ENCODE measurements at places on chromosomes 4 and X. TPM values are rescaled to one million over a fixed set of nuclear protein-coding genes. Genes with fewer than 3 reads are reported as not detected.

- no peak overlapping the region for H3K27ac ChIP-seq
- H3K27me3 ChIP-seq, result no peaks in the 10 kb centered on the region
- H3K4me1 ChIP-seq, result no peaks in the 10 kb centered on the region
Measured at GRCh38 chr4:137467537-137467936, 64.8 kb downstream of the PCDH18 start.

GRCh38 chr4:108052558-108053120 lies 63.0 kb downstream of the HADH start:
- no peaks in the 10 kb centered on the region for H3K27me3 ChIP-seq
- H3K27ac ChIP-seq, result no peak overlapping the region
- DNase-seq, result no peak
- no peaks in the 10 kb centered on the region for H3K36me3 ChIP-seq
- H3K4me3 ChIP-seq, result no peak overlapping the region
- H3K4me1 ChIP-seq, result peaks cover 3% of the 10 kb centered on the region

DNA sequence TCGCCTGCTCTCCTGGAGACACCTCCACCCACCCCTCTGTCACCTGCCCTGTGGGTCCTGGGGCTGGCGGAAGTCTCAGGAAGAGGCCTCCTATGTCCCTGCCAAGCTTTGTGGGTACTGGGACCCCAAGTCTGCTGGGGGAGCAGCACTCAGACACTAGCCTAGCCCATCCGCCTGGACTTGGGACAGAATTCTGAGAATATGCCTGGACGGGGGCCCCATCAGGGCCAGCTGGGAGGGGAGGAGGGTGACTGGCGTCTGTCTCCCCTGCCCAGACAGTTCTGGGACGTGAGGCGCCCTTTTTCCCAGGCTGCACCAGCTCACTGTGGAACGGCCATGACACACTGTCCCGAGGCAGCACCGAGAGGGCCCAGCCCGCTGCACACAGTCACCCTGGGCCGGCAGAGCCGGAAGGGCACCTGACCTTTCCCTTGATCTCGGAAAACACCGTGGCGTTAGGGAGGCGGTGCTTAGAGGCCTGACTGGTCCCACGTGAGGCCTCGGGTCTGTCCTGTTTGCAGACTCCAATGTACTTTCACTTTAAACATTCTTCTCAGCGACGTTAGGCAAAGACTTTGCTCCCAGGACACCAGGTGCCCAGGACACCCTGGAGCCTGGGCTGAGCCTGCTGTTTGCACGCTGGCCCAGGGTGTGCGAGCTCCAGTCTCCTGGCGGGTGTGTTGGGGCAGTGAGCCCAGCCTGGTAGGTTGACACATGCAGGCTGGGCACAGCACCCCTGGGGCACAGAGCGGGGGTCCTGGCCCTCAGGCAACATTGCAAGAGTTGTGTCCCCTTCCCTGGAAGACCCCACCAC lies 700 bp downstream of the SLC26A1 start:
- H3K36me3 ChIP-seq, result no peaks in the 10 kb centered on the region
- H3K4me1 ChIP-seq, result peaks cover 4% of the 10 kb centered on the region
- no peak overlapping the region for H3K4me3 ChIP-seq
- no peak for DNase-seq

DNA sequence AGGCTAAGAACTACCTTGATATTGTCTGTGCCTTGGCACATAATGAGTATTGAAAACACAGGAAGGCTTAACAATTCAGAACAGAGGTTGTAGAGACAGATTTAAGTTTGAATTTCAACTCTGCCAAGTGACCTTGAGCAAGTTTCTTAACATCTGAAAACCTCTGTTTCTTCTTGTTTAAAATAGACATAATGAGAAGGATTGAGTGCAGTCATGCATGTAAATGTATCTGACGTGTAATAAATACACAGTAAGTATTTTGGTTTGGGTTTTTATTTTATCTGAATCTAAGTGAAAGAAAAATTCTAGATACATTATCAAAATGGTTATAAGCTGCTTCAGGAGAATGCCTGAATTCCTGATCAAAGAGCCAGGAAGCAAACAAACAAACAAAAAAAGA lies 111.9 kb downstream of the ANXA5 start:
- H3K4me1 ChIP-seq, result no peaks in the 10 kb centered on the region
- H3K27ac ChIP-seq, result no peak overlapping the region
- no peak overlapping the region for H3K4me3 ChIP-seq

GRCh38 chr4:159398236-159398638 lies 295.4 kb downstream of the RAPGEF2 start:
- no peak for DNase-seq
- no peaks in the 10 kb centered on the region for H3K27me3 ChIP-seq
- no peak overlapping the region for H3K4me3 ChIP-seq
- peaks cover 29% of the 10 kb centered on the region for H3K4me1 ChIP-seq

GRCh38 chrX:38986586-38986985 lies 185.3 kb downstream of the MID1IP1 start:
- no peak overlapping the region for H3K4me3 ChIP-seq
- H3K4me1 ChIP-seq, result no peaks in the 10 kb centered on the region
- H3K27me3 ChIP-seq, result no peaks in the 10 kb centered on the region
- no peak for DNase-seq
- H3K27ac ChIP-seq, result no peak overlapping the region

DNA sequence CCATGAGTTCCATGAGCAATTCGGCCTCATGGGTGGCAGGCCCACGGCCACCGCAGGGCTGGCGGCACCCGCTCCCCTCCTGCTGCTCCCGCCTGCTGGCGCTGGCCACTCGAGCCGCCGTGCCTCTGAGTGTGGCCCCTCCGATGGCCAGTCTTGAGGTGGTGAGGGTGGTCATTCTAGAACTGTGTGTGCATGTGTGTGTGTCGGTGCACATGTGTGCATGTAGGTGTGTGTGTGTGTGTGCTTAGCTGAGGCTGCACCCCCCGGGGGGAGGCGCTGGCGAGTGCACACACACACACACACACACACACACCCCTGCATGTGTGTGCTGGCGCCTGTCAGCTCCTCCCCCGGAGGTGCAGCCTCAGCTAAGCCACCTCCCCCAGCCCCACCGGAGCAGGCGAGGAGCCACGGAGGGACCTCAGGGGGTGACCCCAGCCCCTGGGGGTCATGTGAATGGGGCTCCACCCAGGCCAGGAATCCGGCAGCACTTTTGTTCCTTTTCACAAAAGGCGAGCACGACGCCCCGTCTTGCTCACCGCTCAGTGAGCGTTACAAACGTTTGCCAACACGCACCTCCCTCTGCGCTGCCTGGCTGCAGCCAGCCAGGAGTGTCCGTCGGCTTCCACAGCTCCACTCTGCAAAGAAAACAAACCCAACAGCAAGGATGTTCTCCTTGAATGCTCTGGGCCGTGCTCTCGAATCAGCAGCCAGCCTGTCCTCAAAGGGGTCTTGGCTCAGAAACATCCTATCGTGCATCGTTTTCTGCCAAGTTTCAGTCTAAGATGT lies 29.9 kb downstream of the FGFRL1 start:
- peaks cover 12% of the 10 kb centered on the region for H3K4me1 ChIP-seq
- no peak for DNase-seq
- H3K36me3 ChIP-seq, result no peaks in the 10 kb centered on the region
- peaks cover 37% of the 10 kb centered on the region for H3K27me3 ChIP-seq
- no peak overlapping the region for H3K27ac ChIP-seq
- H3K4me3 ChIP-seq, result no peak overlapping the region

- peaks cover 6% of the 10 kb centered on the region for H3K4me1 ChIP-seq
- DNase-seq, result no peak
- H3K4me3 ChIP-seq, result no peak overlapping the region
- no peak overlapping the region for H3K27ac ChIP-seq
- H3K27me3 ChIP-seq, result no peaks in the 10 kb centered on the region
Measured at GRCh38 chrX:11764602-11765067, 6.6 kb downstream of the MSL3 start.

GRCh38 chr4:165059386-165059785 lies 5.7 kb downstream of the TRIM75 start:
- no peaks in the 10 kb centered on the region for H3K27me3 ChIP-seq
- no peaks in the 10 kb centered on the region for H3K36me3 ChIP-seq
- no peak for DNase-seq
- no peak overlapping the region for H3K27ac ChIP-seq

DNA sequence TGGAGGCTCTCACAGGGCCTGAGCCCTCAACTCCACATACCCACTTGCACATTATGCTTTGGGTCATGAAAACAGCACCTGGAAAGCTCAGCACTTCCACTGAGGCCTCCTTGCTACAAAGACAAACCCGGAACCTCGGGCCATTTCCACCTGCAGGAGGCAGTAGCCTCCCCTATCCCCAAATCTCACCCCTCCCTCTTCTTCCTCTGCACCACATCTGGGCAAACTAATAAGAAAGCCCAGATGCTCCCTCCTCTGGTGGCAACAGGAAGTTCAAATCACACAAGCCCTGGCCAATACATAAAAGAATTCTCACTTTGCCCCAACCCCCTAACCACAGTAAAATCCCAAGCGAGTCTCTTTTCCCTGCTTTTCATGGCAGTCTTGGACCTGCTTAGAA lies 136.4 kb downstream of the MAPK10 start:
- no peaks in the 10 kb centered on the region for H3K4me1 ChIP-seq
- H3K36me3 ChIP-seq, result no peaks in the 10 kb centered on the region
- DNase-seq, result no peak
- no peaks in the 10 kb centered on the region for H3K27me3 ChIP-seq

GRCh38 chr4:77821775-77822174 lies 2.6 kb upstream of the CNOT6L start:
- peak overlapping the region; percentile 98 for H3K27ac ChIP-seq
- no peak overlapping the region for H3K4me3 ChIP-seq
- H3K27me3 ChIP-seq, result no peaks in the 10 kb centered on the region
- H3K36me3 ChIP-seq, result no peaks in the 10 kb centered on the region
- H3K4me1 ChIP-seq, result peaks cover 26% of the 10 kb centered on the region
- DNase-seq, result no peak

DNA sequence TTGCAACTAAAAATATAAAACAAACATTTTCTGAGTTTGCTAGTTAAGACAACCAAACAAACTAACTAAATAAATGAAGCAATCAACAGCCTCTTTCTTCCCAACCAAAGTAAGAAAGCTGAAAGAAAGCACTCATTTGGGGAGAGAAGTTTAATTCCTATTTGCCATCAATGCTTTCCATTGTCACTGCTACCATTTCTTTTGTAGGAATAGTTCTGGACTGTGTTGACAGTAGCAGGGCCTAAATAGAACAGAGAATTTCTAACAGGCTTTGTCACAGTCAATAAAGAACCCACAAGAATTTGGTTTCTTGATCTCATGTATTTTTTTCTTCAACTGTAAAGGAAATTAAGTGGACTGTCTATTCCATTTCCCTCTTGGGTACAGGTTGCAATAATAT lies 1886.4 kb upstream of the TENM3 start:
- H3K4me1 ChIP-seq, result no peaks in the 10 kb centered on the region
- DNase-seq, result no peak
- no peaks in the 10 kb centered on the region for H3K36me3 ChIP-seq
- H3K27me3 ChIP-seq, result no peaks in the 10 kb centered on the region
- no peak overlapping the region for H3K27ac ChIP-seq

DNA sequence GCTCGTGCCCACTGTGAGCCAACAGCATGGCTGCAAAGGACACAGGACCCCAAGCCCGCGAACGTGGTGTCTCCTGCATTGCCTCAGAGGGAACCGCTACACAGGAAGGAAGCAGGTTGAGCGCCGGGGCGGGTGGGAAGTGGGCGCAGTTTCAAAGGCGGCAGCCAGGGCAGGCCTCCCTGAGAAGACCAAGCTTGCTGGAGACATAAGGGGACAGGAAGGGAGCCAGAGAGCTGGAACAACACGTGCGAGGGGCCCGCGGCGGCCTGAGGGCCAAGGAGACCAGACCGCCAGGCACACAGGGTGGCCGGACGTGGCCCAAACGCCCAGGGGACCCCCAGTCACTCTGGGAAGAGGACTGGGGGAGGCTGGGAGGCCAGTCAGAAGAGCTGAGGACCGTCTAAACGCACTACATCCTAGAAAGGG lies 32.0 kb downstream of the CTBP1 start:
- peak overlapping the region; percentile 8 for H3K4me3 ChIP-seq
- DNase-seq, result peak; percentile 58

GRCh38 chr4:61864286-61864685 lies 664.2 kb downstream of the ADGRL3 start:
- no peaks in the 10 kb centered on the region for H3K4me1 ChIP-seq
- no peaks in the 10 kb centered on the region for H3K36me3 ChIP-seq
- H3K4me3 ChIP-seq, result no peak overlapping the region
- no peaks in the 10 kb centered on the region for H3K27me3 ChIP-seq
- no peak for DNase-seq
- H3K27ac ChIP-seq, result no peak overlapping the region

DNA sequence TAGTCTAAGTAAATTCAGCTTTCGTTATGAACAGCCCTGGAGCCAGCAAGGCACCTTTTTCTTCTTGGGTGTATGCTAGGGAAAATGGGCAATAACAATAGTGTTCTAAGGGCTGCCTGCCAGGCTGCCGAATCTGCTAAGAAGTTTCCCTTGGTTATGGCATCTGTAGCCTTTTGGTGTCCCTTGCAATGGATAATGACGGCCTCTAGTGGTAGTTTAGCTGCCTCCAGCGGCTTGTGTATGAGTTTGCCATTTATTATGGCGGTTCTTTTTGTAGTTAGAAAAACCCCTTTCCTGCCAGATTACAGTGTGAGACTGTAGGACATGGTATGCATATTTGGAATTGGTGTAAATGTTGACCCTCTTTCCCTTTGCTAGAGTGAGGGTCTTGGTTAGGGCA lies 78.9 kb upstream of the SPIN4 start:
- DNase-seq, result no peak
- no peaks in the 10 kb centered on the region for H3K36me3 ChIP-seq
- H3K4me1 ChIP-seq, result no peaks in the 10 kb centered on the region

DNA sequence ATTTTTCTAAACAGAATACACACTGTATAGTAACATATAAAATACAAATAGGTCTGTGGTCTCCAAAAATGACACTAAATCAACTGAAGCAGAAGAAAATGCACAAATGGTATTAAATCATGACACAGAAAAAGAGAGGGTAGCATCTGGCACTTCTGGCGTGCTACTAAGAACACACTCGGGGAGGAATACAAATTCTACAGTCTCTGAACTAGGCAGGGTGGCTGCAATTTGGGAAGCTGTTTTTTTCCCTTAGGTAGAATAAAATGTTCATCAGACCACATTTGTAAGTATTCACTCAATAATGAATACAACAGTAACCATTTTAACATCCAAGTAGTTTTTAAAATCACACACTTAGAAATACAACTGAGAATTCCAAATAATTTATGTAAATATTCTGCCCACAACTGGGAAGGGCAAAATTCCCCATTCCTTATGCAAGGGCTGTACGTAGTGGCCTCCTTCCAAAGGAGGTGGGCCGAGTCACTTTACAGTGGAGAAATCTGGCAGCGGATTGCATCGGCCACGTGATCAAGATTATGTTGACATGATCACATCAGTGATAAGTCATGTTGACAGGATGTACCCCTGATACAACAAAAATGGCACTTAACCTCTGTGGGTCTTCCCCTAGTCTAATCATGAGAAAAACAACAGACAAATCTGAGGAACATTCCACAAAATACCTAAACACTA lies 101.1 kb downstream of the TSPAN5 start:
- no peak overlapping the region for H3K27ac ChIP-seq
- H3K27me3 ChIP-seq, result no peaks in the 10 kb centered on the region
- peaks cover 8% of the 10 kb centered on the region for H3K4me1 ChIP-seq
- DNase-seq, result no peak

MAGEB2 gene
- not detected for total RNA-seq

HPF1 gene
- 15.4 TPM for total RNA-seq

TEX13D gene
- total RNA-seq, result not detected

CITED1 gene
- not detected for total RNA-seq

IL1RAPL2 gene
- total RNA-seq, result not detected

FABP2 gene
- total RNA-seq, result 0.09 TPM

All from heart right ventricle (tissue), 16 donors.